ENCODE measurements at places on chromosomes 2 and 18. TPM values are rescaled to one million over a fixed set of nuclear protein-coding genes. Genes with fewer than 3 reads are reported as not detected.

GPAT2 gene
- total RNA-seq = not detected

ST6GAL2 gene
- 12.8 TPM for total RNA-seq

FIGLA gene
- total RNA-seq = not detected

MTA3 gene
- 33.3 TPM for total RNA-seq

All from A549 treated with dexamethasone at 1 μM for 4 hours (cell line).